ENCODE measurements at places on chromosomes 16 and 17. TPM values are rescaled to one million over a fixed set of nuclear protein-coding genes. Genes with fewer than 3 reads are reported as not detected.

DNA sequence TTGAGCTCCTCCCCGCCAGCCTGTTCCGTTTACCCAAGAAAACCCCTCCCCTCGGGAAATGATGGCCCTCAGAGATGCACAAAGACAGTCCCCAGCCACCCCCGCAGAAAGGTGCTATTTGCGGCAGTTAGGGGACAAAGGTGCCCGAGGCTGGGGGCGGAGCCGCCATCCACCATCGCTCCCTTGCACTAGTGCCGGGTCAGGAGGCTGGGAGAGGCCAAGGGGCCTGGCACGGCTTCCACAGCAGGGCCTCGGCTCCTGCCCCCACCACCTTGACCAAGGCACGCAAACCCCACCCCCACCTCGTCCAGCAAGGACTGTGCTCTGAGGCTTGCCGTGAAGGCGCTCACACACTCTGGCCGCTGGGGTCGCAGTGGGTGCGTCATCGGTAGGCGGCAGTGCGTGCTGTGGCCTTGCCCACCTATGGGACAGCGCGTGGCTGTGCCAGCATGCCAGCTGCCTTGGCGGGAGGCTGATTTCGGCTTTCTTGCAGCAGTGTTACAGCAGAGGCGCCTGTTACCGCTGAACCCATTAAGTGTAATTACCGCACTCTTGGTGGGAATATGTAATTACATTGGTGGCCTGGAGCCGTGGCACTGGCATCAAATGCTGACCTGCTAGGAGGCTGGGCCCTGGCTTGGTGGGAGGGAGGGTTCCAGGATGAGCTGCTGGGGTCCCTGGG lies 31.8 kb downstream of the TPSG1 start:
- DNase-seq = no peak

- no peak for DNase-seq
These were observed 193.4 kb upstream of the TOX3 start for GRCh38 chr16:52740333-52740732.

Gene MYL4
- total RNA-seq = not detected

Gene CACNG1
- total RNA-seq = not detected

- no peak for DNase-seq
These were observed 55.9 kb downstream of the WDR45B start for GRCh38 chr17:82592289-82592766.

Gene CCL15
- not detected for total RNA-seq

DNA sequence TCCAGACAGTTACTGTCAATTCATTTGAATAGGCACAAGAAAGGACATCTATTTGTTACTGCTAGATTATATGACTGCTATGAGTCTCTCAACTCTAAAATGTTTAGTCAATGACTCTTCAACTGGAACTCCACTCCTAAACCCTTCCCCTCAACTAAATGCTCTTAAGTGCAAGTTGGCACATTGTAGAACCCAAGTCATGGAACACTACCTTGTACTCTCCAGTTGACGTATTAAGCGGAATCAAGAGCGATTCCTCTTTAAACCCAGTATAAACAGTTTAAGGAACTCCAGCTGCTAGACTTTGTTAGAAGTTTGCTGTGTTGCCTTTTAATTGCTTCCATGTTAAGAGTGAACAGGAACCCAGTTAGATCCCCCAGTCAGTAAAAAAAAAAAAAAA lies 44.6 kb downstream of the STH start:
- DNase-seq = no peak
